MCF 10A (cell line): ENCODE measurements at places on chromosomes 1 and 21. TPM values are rescaled to one million over a fixed set of nuclear protein-coding genes. Genes with fewer than 3 reads are reported as not detected.

OLFML3 gene
- total RNA-seq = 0.20 and 0.30 TPM in 2 replicates

SLX9 gene
- 40.4 and 58.7 TPM in 2 replicates for total RNA-seq

MORC3 gene
- total RNA-seq = 31.1 and 32.3 TPM in 2 replicates

GPR37L1 gene
- total RNA-seq = not detected in 2 replicates

SHISAL2A gene
- total RNA-seq = 0.26 TPM in 1 of 2 replicates, not detected in the other

DNASE2B gene
- total RNA-seq = not detected in 2 replicates

PCNX2 gene
- 80.5 and 85.3 TPM in 2 replicates for total RNA-seq

TIE1 gene
- not detected in 2 replicates for total RNA-seq

PSMB4 gene
- 281 and 320 TPM in 2 replicates for total RNA-seq

ASCL5 gene
- not detected in 2 replicates for total RNA-seq

RNPEP gene
- 147 and 155 TPM in 2 replicates for total RNA-seq

ARPC5 gene
- total RNA-seq = 195 and 240 TPM in 2 replicates

MASP2 gene
- 0.17 and 0.51 TPM in 2 replicates for total RNA-seq

NECTIN4 gene
- total RNA-seq = 7.0 and 11.2 TPM in 2 replicates

SLC45A1 gene
- total RNA-seq = 0.29 and 0.30 TPM in 2 replicates

ALG14 gene
- 13.0 and 15.5 TPM in 2 replicates for total RNA-seq

ST6GALNAC5 gene
- 2.1 and 3.3 TPM in 2 replicates for total RNA-seq

KLHDC9 gene
- not detected in 2 replicates for total RNA-seq

KRTAP21-2 gene
- total RNA-seq = not detected in 2 replicates

NPHS2 gene
- not detected in 2 replicates for total RNA-seq

MNDA gene
- not detected in 2 replicates for total RNA-seq

RNU1-2 gene
- total RNA-seq = 1,539 and 1,606 TPM in 2 replicates

FAM78B gene
- total RNA-seq = 1.1 and 1.5 TPM in 2 replicates

NPHP4 gene
- total RNA-seq = 14.4 and 15.0 TPM in 2 replicates

PEAR1 gene
- 6.5 and 8.8 TPM in 2 replicates for total RNA-seq

UBE2U gene
- not detected in 2 replicates for total RNA-seq
